HT1080 (cell line): ENCODE measurements at places on chromosomes 1 and 21.

DNA sequence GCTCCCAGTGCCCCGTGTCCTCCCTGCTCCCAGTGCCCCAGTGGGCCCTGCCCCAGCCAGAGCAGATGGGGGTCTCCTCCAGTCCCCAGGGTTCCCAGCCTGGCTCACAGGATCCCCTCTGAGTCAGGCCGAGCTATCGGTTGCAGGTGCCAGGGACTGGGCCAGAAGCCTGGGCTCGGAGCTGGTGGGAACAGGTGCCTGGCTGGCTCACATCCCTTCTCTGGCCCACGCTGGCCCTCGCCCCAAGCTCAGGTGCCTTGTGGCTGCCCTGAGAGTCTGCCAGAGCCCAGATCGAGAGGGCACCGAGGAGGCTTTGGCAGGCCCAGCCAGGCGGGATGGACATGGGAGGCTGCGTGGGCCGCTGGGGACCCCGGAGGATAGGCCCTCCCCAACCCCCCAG lies 18.9 kb downstream of the PLCH2 start:
- DNase-seq = no peak

DNA sequence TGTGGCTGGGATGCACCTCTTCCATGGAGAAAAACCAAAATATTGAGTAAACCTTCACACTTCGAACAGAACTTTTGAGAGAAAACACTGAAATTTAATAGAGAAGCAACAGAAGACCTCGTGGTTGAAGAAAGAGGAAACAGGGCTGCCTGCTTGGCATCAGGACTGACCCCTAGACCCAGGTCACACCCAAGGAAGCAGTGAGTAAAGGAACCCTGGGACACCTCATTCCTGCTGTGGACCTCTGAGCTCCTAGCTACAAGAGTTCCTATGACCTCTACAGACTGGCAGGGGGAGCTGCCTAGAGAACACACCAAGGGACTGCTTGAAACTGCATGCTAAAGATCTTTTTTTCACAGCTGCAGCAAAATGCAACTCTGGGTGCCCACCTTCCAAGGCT lies 67.8 kb downstream of the FASLG start:
- DNase-seq = no peak

GRCh38 chr1:234315588-234315987 lies 57.7 kb upstream of the COA6 start:
- DNase-seq = no peak

DNA sequence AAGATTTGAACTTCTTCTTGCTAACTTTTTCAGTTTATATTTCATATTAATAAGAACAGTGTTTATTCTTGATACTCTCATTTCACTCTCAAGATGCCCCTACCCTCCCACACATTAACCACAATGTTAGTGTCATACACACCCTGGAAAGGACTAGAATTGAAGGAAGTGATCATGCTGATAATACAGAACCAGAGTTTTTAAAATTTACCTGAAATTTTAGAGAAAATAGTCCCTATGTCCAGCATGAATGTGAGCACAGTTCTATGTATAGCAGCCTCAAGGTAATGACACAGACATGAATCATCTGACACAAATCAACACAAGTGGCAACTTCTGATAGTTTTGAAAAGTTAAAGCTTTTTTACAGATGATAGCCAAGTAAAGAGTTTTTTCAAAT lies 26.0 kb downstream of the RGS1 start:
- peak; percentile 42 for DNase-seq

DNA sequence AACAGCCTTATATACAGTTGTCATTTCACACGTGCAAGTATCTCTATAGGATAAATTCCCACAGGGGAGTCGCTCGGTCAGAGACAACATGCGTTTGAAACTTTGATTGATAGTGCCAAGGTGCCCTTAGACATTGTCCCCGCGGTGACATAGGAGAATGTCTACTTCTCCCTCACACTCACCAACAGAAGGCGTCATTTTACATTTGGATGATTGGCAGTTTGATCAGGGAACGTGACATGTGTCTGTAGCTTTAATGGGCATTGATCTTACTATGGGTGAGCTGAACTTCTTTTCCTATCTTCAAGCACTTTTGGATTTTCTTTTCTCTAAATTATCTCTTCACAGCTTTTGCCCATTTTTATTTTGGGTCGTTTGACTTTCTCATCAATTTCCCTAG lies 42.6 kb upstream of the PAX7 start:
- no peak for DNase-seq

DNA sequence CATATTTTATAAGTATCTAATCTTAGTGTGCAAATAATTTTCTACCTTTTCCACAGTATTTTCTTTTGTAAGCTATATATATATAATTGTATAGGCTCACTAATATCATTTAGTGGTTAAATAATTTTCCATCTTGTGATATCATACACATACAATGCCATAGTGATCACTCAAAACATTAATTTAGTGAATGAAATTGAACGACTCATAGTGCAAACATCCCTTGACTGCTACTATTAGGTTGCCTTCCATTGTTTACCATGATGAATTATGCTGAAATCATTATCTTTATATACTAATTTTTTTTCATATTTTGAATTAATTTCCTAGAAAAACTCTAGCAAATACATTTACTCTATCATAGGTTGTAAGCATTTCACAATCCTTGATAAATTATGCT lies 127.1 kb downstream of the PCNX2 start:
- DNase-seq = no peak

DNA sequence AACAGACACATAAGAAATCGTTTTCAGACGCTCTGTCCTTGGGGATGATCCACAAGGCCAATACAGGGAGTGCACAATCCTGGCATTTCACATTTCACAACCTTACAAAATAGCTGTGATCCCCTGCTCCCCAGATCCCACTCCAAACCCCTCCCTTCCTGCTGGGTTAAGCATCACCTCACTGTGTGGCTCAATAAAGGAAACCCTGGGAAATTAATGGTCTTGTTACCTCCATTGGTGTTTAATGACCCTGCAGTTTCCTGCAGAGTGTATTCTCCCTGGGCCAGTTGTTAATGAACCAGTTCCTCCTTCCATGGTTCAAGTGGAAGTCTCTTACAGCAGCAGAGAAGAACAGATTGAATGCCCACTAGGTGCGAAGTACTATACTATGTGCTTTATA lies 334.7 kb downstream of the OMA1 start:
- no peak for DNase-seq

- DNase-seq = no peak
These were observed 1.2 kb upstream of the MTFR1L start for GRCh38 chr1:25818569-25818968.

DNA sequence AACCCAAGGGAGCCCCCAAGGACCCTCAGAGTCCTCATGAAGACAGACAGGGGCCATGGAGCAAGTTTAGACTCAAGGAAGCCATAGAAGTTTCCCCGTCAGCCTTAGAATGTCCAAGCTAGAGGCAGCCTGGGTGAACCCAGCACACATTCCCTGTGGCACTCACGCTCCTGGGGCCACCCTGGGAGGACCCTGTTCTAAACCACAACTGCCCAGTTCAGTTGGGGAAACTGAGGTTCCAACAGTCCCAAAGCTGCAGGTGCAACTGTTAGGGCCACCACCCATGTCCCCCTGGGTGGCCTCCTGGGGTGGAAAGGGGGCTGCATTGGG lies 9.3 kb downstream of the WNT3A start:
- DNase-seq = no peak

DNA sequence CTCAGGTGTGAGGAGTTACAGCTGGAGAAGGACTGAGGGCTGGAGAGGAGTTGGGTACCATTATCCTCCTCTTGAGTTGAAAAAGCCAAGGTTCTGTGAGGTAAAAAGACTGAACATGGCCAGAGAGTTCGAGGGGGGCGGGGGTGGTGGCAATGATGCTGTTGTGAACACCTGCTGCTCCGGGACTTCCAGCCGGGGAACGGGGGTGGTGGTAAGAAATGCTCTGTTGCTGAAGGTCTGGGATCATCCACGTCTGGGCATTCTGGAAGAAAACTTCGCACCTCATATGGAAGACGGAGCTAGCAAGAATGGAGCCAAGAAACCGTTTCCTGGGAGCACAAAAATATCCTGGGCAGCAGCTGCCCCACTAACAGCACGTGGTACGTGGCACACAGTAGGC lies 20.1 kb upstream of the ALPL start:
- DNase-seq = no peak

- DNase-seq = no peak
These were observed 113.4 kb downstream of the NGF start for GRCh38 chr1:115224636-115225035.

DNA sequence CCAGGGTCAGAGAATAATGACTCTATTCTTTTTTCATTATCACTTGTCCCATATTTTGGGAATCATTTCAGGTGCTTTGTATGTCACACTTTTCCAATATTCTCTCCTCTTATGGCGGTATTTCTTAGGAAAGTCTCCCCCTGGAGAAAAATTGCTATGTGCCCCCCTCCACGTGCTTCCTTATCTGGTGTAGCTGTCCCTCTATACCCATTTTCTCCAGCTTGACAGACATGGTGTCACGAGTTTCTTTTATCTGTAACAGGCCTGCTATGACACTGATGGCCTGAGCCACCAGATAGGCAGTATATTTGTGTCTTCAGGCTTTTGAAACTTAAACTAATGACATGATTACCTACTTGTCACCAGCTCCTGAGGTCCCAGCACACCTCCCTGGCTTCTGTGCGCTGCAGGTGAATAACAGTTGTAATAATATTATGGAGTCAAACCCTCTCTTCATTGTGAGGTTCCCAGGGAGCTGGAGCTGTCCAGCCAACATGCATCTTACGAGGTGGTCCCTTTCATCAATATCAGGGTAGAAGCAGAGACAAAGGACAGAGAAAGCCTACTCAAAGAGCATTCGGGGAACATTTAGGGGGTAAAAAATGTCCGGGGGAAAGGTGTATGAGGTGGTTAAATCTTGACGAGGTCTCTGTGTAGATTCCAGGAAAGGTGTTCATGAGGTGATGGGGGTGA lies 71.2 kb upstream of the DUSP10 start:
- DNase-seq = no peak

DNA sequence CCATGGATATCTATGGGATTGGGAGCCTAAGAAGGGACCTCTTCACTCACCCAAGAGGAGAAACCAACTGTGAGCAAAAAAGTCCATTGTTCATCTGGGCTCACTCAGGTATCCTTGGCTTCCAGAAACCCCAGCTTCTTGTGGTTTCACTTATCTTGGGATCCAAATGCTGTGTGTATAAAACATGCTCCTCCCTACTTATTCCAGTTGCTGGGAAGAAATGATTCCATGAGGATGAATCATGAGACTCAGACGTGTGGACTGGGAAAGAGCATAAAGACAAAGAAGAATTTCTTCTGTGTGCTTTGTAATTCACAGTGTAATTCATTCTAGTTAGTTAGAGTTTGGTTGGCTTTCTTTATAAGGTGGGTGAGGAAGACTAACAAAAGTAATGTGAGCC lies 283.7 kb downstream of the ZNF648 start:
- DNase-seq = peak; percentile 76

DNA sequence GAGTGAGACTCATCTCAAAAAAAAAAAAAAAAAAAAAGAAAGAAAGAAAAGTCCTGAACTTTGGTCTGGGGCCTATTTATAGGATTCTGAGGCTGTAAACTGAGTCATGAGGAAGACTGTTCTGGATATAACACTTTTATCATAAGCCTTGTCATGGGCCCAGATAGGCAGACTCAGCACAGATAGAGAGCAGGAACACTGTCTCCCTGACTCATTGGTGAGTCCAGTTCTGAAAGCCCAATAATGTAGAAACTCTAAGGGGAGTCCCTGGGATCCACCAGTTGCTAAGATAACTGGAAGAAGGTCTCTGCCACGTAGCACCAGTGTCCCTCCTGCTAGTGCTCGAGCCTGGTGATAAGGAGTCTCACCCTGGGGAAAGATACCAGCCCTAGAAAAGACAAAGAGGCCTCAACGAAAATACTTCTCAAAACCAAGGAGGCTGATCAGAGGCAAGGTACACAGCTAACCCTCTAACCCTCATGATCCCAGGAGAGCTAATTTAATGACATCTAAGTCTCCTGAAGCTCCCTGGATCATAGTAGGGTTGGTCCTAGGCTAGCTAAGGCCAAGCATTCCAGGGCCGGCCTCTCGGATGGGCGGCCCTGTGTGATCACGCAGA lies 43.5 kb downstream of the LPAR3 start:
- no peak for DNase-seq

DNA sequence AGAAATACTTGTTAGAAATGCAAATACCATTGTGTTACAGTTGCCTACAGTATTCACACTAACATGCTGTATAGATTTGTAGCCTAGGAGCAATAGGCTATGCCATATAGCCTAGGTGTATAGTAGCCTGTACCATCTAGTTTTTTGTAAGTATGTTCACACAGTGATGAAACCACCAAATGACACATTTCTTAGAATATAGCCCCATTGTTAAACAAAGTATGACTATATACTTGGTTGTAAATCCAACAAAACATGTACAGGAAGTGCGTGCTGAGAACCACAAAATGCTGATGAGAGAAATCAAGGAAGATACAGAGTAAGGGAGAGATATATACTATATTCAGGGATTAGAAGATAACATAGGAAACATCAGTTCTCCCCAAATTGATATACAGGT lies 92.2 kb downstream of the POU2F1 start:
- peak; percentile 56 for DNase-seq

- DNase-seq = peak; percentile 40
These were observed 19.3 kb upstream of the DDAH1 start for GRCh38 chr1:85484264-85484663.

DNA sequence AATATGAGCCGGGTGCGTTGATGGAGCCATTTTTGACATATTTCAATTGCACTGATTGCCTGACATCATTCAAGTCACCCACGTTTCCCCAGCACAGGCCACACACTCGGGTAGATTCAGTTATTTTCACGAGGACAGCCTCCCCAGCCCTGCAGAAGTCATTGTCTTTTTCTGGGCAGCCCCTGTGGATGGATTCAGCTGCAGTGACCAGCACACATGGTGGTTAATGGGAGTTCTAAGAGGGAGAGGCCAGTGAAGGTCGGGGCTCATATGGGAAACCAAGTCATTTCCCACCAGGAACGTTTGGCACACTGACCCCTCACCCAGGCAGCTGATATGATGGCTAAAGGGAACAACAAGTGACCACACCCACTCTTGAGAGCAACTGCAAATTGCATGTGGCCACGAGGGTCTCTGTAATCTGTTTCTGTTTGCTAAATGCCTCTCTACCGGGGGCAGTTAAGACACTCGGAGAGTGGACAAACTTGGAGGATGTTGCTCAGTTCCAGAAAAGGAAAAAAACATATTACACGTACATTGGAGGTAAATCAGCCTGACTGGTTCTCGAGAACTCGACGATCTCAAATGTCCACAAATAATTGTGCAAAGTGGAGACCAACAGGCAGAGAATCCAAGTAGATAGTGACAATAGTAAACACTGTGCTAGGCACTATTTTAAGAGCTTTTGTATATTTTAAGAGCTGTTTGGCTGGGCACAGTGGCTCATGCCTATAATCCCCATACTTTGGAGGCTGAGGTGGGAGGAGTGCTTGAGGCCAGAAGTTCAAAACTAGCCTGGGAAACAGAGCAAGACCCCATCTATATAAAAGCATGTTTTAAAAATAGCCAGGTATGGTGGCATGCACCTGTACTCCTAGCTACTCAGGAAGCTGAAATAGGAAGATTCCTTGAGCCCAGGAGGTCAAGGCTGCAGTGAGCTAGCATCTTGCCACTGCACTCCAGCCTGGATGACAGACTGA lies 167.2 kb upstream of the IRF2BP2 start:
- peak; percentile 5 for DNase-seq

GRCh38 chr1:18798946-18799345 lies 60.5 kb downstream of the TAS1R2 start:
- DNase-seq = no peak

- no peak for DNase-seq
These were observed 20.7 kb downstream of the MCM3AP start for GRCh38 chr21:46264690-46265144.
